B cell (primary cell): ENCODE measurements at places on chromosomes 2 and 18. TPM values are rescaled to one million over a fixed set of nuclear protein-coding genes. Genes with fewer than 3 reads are reported as not detected.

DNA sequence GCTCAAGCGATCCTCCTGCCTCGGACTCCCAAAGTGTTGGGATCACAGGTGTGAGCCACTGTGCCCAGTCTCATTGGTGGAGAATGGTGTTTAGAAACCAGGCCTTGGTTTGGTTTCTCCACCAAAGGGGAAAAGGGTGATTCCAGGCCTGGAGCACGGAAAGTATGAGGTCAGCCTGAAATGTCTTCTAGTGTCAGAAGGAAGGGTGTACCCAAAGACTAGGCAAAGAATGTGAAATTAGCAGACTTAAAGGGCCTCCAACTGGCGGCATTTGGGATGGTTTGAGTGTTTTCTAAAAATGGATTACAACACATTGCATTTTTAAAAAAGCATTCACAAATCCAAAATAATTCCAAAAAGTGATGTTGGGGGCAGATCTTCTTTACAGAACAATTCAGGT lies 139.6 kb downstream of the SH3BP4 start:
- H3K36me3 ChIP-seq = no peaks in the 10 kb centered on the region
- no peak overlapping the region for H3K27ac ChIP-seq
- no peak for DNase-seq
- no peak overlapping the region for H3K4me3 ChIP-seq

DNA sequence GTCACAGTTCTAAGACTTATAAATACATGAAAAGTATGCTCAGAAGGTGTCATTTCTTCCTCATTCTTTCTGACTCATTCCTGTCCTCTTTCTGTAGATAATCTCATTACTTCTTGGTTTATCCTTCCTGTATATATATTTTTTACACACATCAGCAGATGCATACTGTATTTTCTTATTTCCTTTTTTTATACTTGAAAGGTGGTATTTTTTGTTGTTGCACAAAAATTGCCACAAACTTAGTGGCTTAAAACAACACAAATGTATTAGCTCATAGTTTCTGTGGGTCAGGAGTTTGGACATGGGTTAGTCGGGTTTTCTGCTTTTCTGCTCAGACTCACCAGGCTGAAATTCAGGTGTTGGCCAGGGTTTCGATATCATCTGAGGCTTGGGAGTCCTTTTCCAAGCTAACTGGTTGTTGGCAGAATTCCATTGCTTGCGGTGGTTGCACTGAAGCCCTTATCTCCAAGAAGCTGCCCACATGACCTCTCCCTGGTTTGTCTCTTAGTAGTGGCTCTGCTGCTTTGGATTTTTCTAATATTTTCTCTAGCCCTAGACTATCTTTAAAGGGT lies 162.6 kb downstream of the FMNL2 start:
- no peaks in the 10 kb centered on the region for H3K36me3 ChIP-seq
- no peaks in the 10 kb centered on the region for H3K27me3 ChIP-seq
- no peak overlapping the region for H3K27ac ChIP-seq

DNA sequence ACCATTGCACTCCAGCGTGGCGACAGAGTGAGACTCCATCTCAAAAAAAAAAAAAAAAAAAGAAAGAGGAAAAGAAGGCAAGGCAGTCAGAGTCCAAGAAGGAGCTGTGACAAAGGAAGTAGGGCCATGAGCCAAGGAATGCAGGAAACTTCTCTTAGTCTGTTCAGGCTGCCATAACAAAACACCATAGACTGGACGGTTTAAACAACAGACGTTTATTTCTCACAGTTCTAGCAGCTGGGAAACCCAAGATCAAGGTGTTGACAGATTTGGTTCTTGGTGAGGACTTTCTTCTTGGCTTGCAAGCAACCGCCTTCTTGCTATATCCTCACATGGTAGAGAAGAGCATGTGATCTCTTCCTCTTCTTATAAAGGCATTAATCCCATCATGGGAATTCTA lies 13.1 kb upstream of the SUMO1 start:
- no peaks in the 10 kb centered on the region for H3K4me1 ChIP-seq
- DNase-seq = no peak
- no peaks in the 10 kb centered on the region for H3K27me3 ChIP-seq
- no peaks in the 10 kb centered on the region for H3K36me3 ChIP-seq
- no peak overlapping the region for H3K4me3 ChIP-seq

- H3K27me3 ChIP-seq = no peaks in the 10 kb centered on the region
- DNase-seq = peak; percentile 76
- H3K4me1 ChIP-seq = peaks cover 3% of the 10 kb centered on the region
- no peak overlapping the region for H3K4me3 ChIP-seq
Observed at GRCh38 chr2:223970343-223971128, 13.3 kb downstream of the MRPL44 start.

- no peak overlapping the region for H3K27ac ChIP-seq
- H3K4me1 ChIP-seq = no peaks in the 10 kb centered on the region
- DNase-seq = no peak
- H3K27me3 ChIP-seq = no peaks in the 10 kb centered on the region
- no peaks in the 10 kb centered on the region for H3K36me3 ChIP-seq
Observed at GRCh38 chr2:174465327-174465726, 21.5 kb downstream of the GPR155 start.

DNA sequence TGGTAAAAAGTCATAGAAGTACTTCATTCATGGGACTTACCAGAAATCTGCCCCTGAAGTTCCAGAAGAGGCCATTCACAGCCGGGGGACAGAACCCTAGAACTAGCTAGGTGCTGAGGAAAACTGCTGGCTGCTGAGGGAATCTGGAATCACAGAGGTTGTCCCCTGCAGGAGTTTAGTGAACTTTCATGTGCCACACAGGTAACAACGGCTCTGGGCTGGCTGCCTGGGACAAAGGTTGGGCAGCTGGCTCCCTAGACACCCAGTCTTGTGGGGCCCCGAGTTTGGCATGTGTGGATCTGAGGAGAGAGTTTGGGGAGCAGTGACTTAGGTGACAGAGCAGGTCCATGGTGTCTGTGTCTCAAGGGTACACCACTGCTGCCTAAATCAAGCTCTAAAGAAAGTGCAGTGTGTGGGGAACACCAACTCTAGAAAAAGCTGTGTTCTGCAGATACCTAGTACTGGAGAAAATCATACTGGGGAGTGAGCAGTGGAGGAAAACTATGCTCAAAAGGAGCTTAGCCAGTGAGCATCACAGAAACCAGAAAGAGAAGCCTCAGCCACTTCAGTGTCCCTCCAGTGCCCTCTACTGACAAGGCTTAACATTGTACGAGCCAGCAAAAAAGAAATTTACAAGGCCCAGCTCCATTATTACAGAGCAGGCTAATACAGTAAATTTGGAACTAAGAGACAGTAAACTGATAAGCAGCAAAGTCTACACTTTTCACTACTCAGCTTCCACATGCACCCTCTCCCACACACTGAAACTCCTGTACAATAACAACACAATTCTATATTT lies 15.2 kb downstream of the GALNT3 start:
- no peak for DNase-seq
- peaks cover 3% of the 10 kb centered on the region for H3K36me3 ChIP-seq
- H3K4me1 ChIP-seq = peaks cover 6% of the 10 kb centered on the region
- no peak overlapping the region for H3K27ac ChIP-seq
- H3K27me3 ChIP-seq = no peaks in the 10 kb centered on the region

- no peaks in the 10 kb centered on the region for H3K27me3 ChIP-seq
- DNase-seq = no peak
- H3K4me3 ChIP-seq = no peak overlapping the region
- H3K27ac ChIP-seq = no peak overlapping the region
- no peaks in the 10 kb centered on the region for H3K36me3 ChIP-seq
Observed at GRCh38 chr2:200171731-200172482, 134.6 kb upstream of the SPATS2L start.

GRCh38 chr18:8426401-8426800 lies 182.8 kb upstream of the RAB12 start:
- no peak overlapping the region for H3K4me3 ChIP-seq
- DNase-seq = peak; percentile 17
- H3K27ac ChIP-seq = no peak overlapping the region

DNA sequence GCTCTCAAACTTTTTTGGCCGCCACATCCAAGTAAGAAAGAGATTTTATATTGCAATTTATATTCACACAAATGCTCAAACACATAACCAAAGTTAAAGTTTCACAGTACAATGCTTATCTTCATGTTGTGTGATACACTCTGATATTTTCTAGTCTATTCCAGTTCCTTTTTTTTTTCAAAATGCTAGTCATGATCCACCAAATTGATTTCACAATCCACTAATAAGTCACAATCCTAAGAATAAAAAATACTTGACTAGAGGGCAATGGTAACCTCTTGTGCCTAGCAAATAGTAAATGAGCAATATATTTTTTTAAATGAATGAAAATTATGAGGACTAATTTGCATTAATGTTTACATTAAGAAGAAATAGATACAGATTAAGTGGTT lies 5.8 kb upstream of the PTPN4 start:
- no peaks in the 10 kb centered on the region for H3K27me3 ChIP-seq
- DNase-seq = no peak
- H3K4me1 ChIP-seq = peaks cover 3% of the 10 kb centered on the region
- H3K4me3 ChIP-seq = no peak overlapping the region

DNA sequence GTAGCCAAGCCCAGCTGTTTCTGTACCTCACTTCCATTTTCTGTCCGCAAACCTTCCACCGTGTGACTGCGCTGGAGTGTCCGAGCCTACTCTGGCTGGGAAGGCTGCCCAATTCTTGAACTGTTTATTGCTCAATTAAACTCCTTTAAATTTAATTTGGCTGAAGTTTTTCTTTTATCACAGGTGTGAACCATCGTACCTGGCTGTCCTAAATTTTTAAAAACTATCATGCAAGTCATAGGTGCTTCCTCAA lies 6.2 kb upstream of the RNU2-63P start:
- H3K36me3 ChIP-seq = no peaks in the 10 kb centered on the region
- no peak overlapping the region for H3K27ac ChIP-seq
- DNase-seq = no peak
- H3K4me1 ChIP-seq = peaks cover 6% of the 10 kb centered on the region

GRCh38 chr2:213286161-213286560 lies 1.9 kb downstream of the SPAG16 start:
- peaks cover 11% of the 10 kb centered on the region for H3K4me1 ChIP-seq
- H3K27ac ChIP-seq = no peak overlapping the region
- DNase-seq = no peak
- H3K4me3 ChIP-seq = no peak overlapping the region
- no peaks in the 10 kb centered on the region for H3K36me3 ChIP-seq

DNA sequence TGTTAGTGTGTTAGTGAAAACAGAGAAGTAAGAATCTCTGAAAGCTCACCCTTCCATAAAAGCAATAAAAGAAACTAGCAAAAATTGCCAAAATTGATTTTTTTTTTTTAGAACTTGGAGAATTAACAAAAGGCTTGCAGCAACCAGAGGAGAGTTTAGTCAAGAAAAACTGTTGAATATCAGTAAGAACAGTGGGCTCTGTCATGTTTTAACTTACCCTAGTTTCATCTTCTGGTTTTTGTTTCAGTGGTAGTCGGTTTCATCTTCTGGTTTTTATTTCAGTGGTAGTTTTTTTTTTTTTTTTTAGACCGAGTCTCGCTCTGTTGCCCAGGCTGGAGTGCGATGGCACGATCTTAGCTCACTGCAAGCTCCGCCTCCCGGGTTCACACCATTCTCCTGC lies 580.9 kb downstream of the NYAP2 start:
- no peaks in the 10 kb centered on the region for H3K27me3 ChIP-seq
- no peak for DNase-seq
- no peaks in the 10 kb centered on the region for H3K4me1 ChIP-seq
- no peak overlapping the region for H3K27ac ChIP-seq
- no peak overlapping the region for H3K4me3 ChIP-seq

DNA sequence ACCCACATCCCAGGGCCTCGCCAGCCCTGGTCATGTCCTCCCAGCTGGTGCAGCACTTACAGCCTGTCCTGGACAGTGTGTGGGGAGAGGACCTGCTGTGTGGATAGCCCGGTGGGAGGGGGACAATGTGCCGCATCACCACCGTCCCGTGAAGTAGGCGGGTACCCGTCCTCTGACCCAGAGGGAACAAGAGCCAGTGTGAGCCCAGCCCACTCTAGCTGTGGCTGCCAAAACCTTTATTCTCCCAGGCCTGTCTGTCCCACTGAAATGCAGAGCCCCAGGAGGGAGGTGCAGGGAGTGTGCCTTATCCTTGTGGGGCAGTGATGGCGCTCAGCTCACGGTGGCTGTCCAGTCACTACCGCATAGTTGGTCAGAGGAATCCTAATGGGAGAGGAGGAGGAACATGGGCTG lies 1.7 kb downstream of the TRAF3IP1 start:
- no peak overlapping the region for H3K27ac ChIP-seq
- no peak for DNase-seq
- H3K4me3 ChIP-seq = no peak overlapping the region
- H3K4me1 ChIP-seq = peaks cover 12% of the 10 kb centered on the region

Gene ALKAL2
- polyA plus RNA-seq = 0.79 and 2.3 TPM in 2 replicates

Gene IL36A
- polyA plus RNA-seq = not detected in 2 replicates
